NB4 (cell line): ENCODE measurements at places on chromosomes 1 and 21.

GRCh38 chr1:44347280-44347679, 7.8 kb downstream of the ERI3 start:
- no peak for DNase-seq

DNA sequence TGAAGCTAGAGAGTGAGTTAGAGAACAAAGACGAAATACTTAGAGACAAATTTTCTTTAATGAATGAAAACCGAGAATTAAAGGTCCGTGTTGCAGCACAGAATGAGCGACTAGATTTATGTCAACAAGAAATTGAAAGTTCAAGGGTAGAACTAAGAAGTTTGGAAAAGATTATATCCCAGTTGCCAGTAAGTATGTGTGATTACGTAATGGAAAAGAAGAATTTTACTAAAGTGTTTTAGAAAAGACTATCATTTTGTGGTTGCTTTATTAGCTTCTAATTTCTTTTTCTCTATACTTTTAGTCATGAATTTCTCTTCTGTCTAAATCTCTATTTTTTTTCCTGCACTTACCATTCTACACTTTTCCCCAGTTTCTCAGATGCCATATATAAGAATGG, 26.7 kb downstream of the CCDC18 start:
- no peak for DNase-seq

GRCh38 chr1:233078396-233078795, 128.0 kb downstream of the NTPCR start:
- DNase-seq = no peak

DNA sequence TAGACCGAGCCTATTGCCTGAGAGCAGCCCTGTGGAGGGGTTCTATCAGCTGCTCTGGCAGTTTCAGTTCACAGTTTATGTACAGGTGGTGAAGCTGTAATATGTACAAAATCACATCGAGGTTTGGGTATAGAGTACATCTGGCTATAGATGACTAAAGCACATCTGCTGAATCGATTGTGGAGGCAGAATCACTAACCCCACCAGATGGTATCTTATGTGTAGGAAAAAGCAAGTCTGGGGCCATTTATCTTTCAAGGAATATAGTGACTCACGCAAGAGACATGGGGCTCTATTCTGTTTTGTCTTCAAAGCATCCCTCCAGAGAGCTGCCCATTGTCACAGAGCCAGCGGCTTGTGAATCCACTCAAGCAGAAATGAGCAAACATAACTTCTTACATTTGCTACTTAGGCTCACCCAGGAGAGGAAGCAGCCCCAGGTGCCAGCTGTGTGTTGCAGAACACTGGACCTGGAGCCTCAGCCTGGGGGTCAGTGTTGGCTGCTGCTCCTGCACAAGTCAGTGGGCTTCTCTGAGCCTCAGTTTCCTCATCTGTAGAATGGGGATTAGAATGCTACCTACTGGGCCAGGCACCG, 21.3 kb downstream of the MIIP start:
- no peak for DNase-seq

DNA sequence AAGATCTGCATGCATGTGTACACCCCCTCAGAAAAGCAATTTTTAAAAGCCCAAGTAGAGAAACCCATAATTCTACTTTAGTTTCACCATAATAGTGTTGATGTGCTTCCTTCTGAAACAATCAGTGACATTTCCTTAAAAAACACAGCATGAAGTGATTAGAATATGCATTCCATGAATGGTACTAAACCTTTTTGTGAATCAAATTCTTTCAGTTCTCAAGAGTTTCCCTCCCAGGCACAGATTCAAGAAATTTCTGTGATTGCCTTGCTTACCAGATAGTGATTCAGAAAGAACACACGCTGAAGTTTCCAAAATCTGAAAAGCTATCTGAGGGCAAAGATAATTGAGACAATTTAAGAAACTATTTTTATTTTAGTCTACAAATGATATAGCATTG, 136.4 kb upstream of the ADGRL2 start:
- DNase-seq = no peak
